ENCODE measurements at places on chromosomes 2 and 18.

- no peak for DNase-seq
These were observed 19.1 kb downstream of the MAL start for GRCh38 chr2:95044601-95045000.

- no peak for DNase-seq
These were observed 83.8 kb upstream of the FZD7 start for GRCh38 chr2:201949927-201950246.

GRCh38 chr18:61554946-61555361, 221.7 kb downstream of the CDH20 start:
- no peak for DNase-seq

- no peak for DNase-seq
These were observed 6.4 kb downstream of the NGEF start for GRCh38 chr2:233006648-233007047.

DNA sequence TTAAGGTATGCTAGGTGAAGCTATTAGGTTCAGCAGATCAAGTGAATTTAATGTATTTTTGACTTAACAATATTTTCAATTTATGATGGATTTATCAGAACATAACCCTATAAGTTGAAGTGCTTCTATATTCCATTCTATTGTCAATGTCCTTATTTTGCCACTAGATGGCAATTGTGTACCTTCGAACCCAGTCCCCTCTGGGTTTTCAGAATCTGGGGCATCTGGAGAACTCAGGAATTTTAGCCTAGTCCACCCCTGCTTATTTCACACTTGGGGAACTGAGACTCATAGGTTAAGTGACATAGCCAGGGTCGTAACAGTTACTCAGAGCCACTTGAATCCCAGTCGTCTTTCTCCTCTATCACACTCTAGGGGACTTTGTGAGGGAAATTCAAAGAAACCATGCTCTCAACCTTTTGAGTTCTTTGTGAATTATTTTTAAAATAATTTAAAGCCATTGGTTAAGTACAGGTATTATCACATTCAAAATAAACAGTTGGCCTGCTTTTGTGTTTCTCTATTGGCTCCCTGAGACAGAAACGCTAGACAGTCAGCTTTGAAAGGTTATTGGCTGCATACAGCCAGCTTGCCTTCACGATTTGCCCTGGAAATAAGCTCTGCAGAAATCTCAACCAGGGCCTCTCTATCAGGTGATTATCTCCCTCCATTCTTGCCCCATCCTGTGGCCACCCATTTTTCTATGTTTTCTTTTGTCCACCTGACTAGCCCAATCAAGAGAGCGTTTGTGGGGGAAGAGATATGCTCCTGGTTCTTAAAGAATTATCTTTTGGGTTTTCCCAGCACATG, 145.0 kb downstream of the TTC27 start:
- peak; percentile 42 for DNase-seq

- DNase-seq: peak; percentile 25
These were observed 117.6 kb downstream of the FAM124B start for GRCh38 chr2:224284134-224284946.
